ENCODE measurements at places on chromosomes 6 and 20.

GRCh38 chr6:44627091-44627882 is 239.8 kb downstream of the CDC5L start:
- no peak for DNase-seq

DNA sequence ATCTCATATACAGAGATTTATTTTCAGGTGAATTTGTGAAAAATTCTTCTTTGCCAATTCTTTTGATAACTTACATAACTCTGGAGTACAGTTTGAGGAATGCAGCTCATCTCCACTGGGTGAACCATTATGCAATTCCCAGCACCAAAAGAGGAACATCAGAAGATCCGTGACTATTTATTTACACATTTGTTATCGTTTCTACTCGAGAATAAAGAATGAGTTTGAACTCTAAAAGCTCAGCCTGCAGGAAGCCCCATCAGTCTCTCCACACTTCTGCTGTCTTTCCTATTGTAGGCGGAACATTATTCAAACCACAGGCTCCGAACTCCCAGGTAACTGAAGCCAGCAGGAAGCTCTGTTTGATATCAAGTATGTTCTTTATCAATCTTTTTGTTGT is 95.9 kb upstream of the IFNGR1 start:
- no peak for DNase-seq

- no peak for DNase-seq
Observed at GRCh38 chr6:53664623-53665022, 933 bp downstream of the KLHL31 start.

GRCh38 chr20:30376767-30377658 is 880.5 kb upstream of the DEFB115 start:
- DNase-seq, result peak; percentile 93

GRCh38 chr6:143062551-143062950 is 1.9 kb downstream of the AIG1 start:
- DNase-seq, result no peak

DNA sequence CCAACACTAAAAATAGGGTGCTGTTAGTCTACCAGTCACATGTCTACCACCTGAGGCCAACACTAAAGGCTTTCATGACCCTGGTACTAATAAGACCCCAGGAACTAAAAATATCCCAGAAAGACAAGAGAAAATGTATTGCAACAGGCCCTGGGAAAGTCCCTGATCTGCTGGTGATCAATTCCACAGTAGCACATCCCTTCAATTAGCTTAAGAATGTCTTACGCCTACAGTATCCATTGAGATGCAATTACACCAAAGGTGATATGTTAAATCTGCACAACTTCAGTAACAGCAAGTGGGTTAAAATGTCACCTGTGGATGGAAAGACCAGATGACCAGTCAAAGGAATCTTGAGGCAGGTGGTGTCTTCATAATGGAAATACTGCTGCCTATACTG is 3.1 kb downstream of the SEMG1 start:
- DNase-seq, result no peak

- DNase-seq, result no peak
Observed at GRCh38 chr6:160795721-160796120, 93.7 kb downstream of the PLG start.

- no peak for DNase-seq
Observed at GRCh38 chr6:13146442-13146841, 181.9 kb downstream of the TBC1D7 start.

GRCh38 chr6:81690073-81690472 is 62.4 kb downstream of the TENT5A start:
- no peak for DNase-seq

GRCh38 chr6:147195510-147195909 is 8.7 kb upstream of the STXBP5 start:
- DNase-seq, result no peak

GRCh38 chr6:140009286-140009685 is 634.8 kb upstream of the CITED2 start:
- DNase-seq, result no peak

DNA sequence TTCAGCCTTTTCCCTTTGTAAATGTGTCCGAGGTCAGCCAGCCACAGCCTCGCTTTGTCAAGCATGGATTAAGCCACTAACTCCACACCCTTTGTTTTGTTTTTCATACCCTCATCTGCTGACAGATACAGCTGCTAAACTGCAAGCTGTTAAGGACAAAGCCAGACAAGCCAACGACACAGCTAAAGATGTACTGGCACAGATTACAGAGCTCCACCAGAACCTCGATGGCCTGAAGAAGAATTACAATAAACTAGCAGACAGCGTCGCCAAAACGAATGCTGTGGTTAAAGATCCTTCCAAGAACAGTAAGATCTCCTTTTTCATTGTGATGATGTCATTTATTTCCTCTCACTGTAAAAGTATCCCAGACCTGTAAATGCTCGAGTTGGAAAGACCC is 269.3 kb downstream of the ARHGAP18 start:
- DNase-seq, result no peak

DNA sequence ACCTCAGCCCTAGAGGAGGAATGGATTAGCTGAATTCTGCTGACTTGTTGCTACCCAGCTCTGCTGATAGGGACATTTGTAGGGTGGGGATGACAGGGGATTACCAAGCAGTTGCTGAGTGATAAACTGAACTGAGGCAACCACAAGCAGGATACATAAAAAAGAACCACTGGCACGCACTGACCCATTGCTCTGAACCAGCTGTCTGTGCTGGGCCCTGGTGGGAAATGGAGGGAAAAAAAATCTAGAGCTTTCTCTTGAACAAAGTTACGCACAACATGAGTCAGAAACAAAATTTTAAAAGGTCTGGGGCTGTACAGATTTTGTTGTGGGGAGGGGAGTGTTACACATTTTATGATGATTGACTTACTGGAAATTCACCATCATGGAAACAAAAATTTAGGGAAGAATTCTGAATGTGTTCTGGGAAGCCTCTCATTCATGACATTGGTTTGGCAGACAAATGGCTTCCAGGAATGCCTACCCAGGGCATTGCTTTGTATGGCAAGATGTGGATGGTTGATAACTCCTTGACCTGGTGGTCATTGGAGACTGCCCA is 37.7 kb downstream of the FOXO3 start:
- DNase-seq, result no peak

DNA sequence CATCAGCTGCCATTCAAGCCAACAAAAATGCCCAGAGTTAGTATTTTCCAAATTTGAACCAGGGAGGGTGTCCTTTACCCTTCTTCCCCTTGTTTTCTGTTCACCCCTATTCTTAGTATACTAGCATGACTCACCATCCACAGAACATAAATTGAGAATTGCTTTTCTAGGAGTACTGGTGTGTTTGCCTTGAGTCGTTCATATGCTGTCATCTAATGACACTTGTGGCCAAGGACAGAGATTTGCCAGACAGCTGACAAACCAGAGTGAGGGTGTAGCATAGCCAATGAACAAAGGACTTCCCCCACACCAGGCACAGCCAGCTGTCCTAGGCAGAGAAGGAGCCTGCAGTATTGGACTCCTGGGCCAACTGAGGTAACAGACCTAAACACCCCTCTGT is 62.2 kb downstream of the FILIP1 start:
- DNase-seq, result no peak

- DNase-seq, result no peak
Observed at GRCh38 chr20:35838205-35838604, 66.4 kb downstream of the PHF20 start.

DNA sequence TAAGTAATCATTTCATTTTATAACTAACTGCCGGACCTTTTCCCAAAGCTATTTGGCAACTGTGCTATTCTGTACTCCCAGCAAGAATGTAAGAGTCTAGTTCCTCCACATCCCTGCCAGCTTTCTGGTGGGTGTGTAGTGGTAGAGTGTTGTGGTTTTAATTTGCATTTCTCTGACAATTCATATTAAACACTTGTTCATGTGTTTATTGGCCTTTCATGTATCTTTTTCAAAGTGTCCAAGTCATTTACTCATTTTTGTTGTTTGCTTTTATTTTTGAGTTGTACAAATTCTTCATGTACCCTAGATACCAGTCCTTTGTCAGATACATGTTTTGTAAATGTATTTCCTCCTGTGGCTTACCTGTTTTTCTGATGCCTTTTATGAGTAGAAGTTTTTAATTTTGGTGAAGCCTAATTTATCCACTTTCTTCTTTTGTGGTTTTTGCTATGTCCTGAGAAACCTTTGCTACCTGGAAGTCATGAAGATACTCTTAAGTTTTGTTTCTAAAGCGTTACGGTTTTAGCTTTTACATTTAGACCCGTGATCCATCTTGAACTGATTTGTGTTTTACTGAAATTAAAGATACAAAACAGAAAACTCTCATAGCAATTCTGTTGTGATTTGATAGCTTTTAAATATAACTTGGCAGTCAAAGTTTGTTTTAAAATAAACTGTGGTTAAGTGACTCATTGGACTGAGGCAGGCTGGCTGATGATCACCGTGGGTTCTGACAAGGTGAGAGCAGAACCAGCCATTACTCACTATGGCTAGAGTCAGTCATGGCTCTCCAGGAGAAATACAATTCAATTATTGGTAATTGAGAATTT is 8.0 kb downstream of the MYLIP start:
- DNase-seq, result peak; percentile 52

GRCh38 chr6:55184782-55185530 is 10.6 kb downstream of the HCRTR2 start:
- DNase-seq, result no peak

DNA sequence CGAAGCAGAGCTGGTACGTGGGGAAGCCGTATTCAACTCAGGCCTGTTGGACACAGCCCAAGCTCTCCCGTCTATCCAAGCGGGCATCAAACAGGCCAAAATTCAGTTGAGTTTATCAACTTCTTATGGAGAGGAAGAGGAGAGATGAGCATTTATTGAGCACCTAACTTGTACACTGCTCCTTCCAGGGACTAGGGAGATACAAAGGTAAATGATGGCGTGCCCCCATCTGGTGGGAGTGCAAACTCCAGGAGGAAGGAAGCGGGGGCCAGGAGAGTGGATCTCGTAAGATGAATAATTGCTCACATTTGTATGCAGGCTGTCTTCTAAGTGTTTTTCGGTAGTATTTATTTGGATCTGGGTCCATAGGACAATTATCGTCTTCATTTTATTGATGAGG is 146.6 kb downstream of the SOBP start:
- no peak for DNase-seq

All from activated naive CD4-positive, alpha-beta T cell treated with anti-CD3 and anti-CD28 coated beads, Interleukin-2, amount 50 U/mL, for 16 hours (primary cell).